ENCODE measurements at places on chromosomes 16 and 17.

DNA sequence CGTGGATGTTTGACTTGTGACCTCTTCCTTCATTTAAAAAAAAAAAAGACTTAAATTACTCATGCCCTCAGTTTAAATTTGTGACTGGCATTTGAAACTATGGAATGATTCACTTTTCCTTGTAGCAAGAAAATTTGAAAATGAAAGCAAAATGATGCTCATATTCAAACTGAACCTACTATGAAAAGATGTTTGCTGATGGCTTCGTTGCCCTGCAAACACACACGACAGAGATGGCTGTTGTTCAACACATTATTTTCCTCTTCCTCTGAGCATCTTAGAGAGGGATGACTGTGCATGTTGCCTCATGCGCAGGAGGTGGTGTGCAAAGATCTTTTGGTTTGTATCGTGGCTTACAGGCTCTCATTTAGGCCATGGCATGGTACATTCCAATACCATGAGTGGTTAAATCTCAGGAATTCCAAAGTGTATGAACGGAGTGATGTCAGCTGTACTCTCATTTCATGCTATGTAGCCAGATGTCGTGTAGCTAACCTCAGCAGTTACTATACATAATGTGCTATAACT, 164.5 kb downstream of the PRKCA start:
- DNase-seq, result no peak

- DNase-seq, result no peak
Measured at GRCh38 chr17:13513039-13513405, 88.7 kb downstream of the HS3ST3A1 start.

DNA sequence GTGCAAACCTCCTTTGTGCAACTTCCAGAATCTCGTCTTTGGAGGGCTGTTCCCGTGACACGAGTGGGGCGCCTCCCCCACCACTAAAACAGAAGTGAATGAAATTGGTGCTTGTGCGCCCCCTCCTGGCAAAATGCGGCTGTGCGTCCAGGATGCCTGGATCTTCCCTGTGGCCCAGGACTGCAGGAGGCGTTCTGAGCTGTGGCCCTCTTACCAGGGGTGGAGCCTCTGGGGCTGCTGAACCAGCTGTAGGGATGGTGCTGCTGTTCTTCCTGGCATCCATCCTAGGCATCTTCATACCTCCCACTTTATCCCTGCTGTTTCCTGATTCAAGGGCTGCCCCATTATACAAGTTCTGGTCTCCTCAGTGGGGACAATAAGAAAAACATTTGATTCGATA, 18.5 kb upstream of the NAGLU start:
- peak; percentile 81 for DNase-seq

GRCh38 chr17:17126131-17127110, 79.7 kb downstream of the PLD6 start:
- DNase-seq, result no peak

DNA sequence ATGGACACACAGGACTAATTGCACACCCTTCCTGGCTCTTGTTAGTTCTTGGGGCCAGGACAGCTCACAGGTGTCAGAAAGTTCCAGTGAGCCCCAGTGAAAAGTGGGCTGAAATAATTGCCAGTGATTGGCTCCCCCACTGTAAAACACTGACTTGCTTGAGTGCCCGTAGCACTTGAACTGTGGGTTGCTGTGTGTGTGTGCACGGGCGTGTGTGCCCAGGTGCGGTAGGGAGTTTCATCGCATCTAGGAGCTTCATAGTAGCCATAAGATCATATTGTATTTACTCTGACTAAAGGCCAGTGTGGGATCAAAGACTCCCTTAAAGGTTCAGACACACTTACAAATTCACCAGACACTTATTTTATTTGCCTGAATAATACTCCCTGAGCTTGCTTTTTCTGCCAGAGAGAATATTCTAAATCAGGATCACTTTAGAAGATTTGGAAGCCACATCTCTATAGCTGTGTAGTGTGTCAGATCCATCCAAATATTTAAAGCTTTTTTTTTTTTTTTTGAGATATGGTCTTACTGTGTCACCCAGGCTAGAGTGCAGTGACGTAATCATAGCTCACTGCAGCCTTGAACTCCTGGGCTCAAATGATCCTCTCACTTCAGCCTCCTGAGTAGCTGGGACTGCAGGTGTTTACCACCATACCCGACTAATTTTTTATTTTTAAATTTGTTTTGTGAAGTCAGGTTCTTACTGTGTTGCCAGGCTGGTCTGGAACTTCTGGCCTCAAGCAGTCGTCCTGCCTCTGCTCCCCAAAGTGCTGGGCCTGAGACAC, 11.4 kb downstream of the UNK start:
- no peak for DNase-seq

GRCh38 chr17:27157297-27157696, 136.6 kb upstream of the WSB1 start:
- no peak for DNase-seq

Data from D721Med (cell line).